MCF 10A (cell line): ENCODE measurements at places on chromosomes 6 and 20. TPM values are rescaled to one million over a fixed set of nuclear protein-coding genes. Genes with fewer than 3 reads are reported as not detected.

SFT2D1 gene
- total RNA-seq: 39.5 and 43.3 TPM in 2 replicates

DNA sequence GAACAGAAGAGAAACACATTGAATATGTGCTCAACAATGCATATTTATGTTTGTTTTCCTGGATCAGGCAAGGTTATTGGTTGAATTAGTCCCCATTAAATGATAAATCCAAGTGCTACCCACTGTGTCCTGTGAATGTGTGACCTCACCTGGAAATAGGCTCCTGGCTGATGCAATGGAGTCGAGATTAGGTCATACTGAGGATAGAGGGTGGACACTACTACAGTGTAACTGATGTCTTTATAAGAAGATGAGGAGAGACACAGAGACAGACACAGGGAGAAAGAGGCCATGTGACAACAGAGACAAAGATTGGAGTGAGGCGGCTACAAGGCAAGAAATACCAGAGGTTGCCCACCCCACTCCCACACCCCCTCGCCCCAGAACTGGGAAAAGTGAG is 559.3 kb downstream of the C6orf118 start:
- no peak for DNase-seq

C4B gene
- total RNA-seq: 7.7 and 12.7 TPM in 2 replicates

DNA sequence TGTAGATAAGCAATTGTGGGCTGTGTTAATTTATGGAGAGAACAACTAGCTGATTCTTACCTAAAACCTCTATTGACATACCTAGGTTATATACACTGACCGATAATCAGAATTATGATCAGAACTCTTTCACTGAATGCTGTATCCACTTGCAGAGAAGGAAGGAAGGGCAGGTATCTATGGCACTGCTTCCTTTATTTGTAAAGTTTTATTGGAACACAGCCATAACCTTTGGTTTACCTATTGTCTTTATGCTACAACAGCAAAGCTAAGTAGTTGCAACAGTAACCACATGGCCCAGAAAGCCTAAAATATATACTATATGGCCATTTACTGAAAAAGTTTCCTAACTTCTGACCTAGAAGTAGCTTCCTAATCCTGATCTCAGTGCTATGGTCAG is 358.9 kb upstream of the ARID1B start:
- DNase-seq: no peak

SYNDIG1 gene
- not detected in 2 replicates for total RNA-seq
